Ovary (tissue), 10 donors: ENCODE measurements at places on chromosomes 7 and 10. TPM values are rescaled to one million over a fixed set of nuclear protein-coding genes. Genes with fewer than 3 reads are reported as not detected.

LANCL2 gene
- total RNA-seq: 7.5 TPM

GRCh38 chr7:98294798-98295382, 13.4 kb downstream of the BRI3 start:
- DNase-seq: no peak
- H3K4me3 ChIP-seq: no peak overlapping the region
- H3K27ac ChIP-seq: no peak overlapping the region
- H3K4me1 ChIP-seq: no peaks in the 10 kb centered on the region

GRCh38 chr10:102777711-102778453, 34.1 kb downstream of the WBP1L start:
- no peak overlapping the region for H3K27ac ChIP-seq
- peak; percentile 42 for DNase-seq
- no peaks in the 10 kb centered on the region for H3K27me3 ChIP-seq
- H3K36me3 ChIP-seq: no peaks in the 10 kb centered on the region
- peaks cover 52% of the 10 kb centered on the region for H3K4me1 ChIP-seq
- no peak overlapping the region for H3K4me3 ChIP-seq

DNA sequence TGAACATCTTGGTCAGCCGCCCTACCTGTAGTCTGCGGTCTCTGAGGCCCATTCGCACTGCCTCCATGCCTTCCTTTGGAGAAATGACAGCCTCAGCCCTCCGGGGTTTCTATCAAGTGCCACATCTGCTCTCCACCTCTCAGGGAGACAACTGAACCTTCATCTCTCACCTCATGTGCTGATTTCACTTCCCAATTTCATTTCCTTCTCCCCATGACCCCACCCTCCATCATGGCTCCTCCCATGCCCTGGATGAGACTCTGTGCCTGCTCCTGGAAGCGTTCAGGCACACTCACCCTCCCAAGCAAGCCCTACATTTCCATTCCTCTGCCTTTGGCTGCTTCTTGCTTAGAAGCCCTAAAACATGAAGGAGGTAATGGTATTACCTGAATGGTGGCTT, 7.8 kb upstream of the SCD start:
- no peaks in the 10 kb centered on the region for H3K27me3 ChIP-seq
- H3K27ac ChIP-seq: no peak overlapping the region
- no peaks in the 10 kb centered on the region for H3K36me3 ChIP-seq
- no peak overlapping the region for H3K4me3 ChIP-seq
- DNase-seq: no peak

DNA sequence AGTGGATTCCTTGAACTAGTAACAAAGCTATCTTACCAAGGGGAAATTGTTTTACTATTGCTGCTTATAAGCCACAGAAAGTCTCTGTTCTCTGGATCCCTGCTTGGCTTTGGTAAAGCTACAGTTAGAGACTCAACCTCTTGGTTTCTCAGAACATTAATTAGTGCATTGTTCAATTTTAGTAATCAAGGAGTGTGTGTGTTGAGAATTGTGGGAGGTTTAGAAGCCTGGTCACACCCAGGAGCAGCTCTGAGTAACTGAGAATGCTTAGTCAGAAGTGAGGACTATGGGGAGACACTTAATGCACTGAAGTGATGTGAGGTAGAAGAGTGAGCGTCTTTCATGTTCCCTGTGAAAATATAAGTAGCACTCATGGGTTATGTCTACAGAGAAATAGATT, 8.2 kb upstream of the ACTA2 start:
- H3K27me3 ChIP-seq: no peaks in the 10 kb centered on the region
- H3K4me1 ChIP-seq: peaks cover 4% of the 10 kb centered on the region
- H3K4me3 ChIP-seq: no peak overlapping the region
- H3K36me3 ChIP-seq: no peaks in the 10 kb centered on the region
- H3K27ac ChIP-seq: no peak overlapping the region
- no peak for DNase-seq

NEUROD6 gene
- total RNA-seq: not detected

SPAM1 gene
- not detected for total RNA-seq

DNA sequence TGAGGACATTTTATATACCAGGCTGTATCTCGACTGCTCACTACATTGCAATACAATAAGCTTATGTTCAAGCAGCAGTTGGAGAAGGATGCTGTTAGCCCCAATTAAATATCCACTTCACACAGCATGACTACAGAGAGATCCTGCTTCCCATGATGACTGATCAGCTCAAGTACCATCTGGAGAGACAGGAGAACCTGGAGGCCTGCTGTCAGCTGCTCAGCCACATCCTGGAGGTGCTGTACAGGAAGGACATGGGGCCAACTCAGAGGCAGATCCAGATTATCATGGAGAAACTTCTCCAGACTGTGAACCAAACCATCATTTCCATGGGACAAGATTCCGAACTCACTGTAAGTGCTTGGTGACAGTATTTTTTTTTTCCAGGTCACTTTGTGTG, 22.5 kb downstream of the RNF133 start:
- no peaks in the 10 kb centered on the region for H3K36me3 ChIP-seq
- H3K27me3 ChIP-seq: no peaks in the 10 kb centered on the region
- H3K27ac ChIP-seq: no peak overlapping the region
- H3K4me3 ChIP-seq: no peak overlapping the region

ADGRA1 gene
- total RNA-seq: 0.07 TPM

DNA sequence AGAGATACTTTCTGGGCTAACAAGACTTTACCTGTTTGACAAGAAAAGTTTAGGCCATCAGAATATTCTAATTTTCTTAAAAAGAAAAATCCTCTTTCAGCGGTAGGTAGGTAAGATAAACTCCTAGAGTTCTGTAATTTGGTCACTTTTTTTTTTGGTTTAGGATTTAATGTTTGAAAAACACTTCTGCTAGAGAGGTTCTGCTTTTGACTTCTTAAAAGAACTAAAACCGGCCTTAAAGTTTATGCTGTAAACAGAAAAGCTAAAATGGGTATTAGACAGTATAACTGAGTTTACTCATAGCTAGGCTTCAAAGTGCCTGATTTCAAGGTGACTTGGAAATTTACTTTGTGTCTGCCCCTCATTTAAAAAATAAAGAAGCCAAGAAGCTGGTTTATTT, 21.7 kb upstream of the KMT2E start:
- no peak for DNase-seq

FAM25G gene
- total RNA-seq: not detected

DNA sequence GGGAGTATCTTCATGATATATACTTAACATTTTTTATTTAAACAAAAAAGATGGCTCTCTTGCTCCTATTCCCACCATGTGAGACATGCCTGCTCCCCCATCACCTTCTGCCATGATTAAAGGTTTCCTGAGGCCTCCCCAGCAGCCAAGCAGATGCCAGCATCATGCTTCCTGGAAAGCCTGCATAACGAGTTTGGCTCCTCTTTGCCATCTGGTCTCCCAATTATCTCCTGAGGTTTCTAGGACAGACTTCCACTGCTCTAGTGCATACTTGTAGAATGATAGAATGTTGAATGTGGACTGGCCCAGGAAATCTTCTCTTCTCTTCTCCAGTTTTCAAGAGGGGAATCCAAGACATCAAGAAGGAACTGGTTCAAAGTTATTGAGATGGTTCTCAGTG, 45.9 kb upstream of the ELAPOR2 start:
- no peak for DNase-seq
- H3K27me3 ChIP-seq: no peaks in the 10 kb centered on the region
- H3K4me1 ChIP-seq: no peaks in the 10 kb centered on the region
- no peak overlapping the region for H3K27ac ChIP-seq
- H3K4me3 ChIP-seq: no peak overlapping the region

- no peak overlapping the region for H3K4me3 ChIP-seq
- DNase-seq: no peak
- H3K36me3 ChIP-seq: no peaks in the 10 kb centered on the region
- no peak overlapping the region for H3K27ac ChIP-seq
Observed at GRCh38 chr10:5645375-5645774, 21.0 kb downstream of the ASB13 start.

GRCh38 chr7:74429153-74429747, 24.5 kb upstream of the GTF2IRD1 start:
- no peak overlapping the region for H3K27ac ChIP-seq
- H3K4me3 ChIP-seq: no peak overlapping the region
- no peaks in the 10 kb centered on the region for H3K27me3 ChIP-seq
- no peak for DNase-seq

DNA sequence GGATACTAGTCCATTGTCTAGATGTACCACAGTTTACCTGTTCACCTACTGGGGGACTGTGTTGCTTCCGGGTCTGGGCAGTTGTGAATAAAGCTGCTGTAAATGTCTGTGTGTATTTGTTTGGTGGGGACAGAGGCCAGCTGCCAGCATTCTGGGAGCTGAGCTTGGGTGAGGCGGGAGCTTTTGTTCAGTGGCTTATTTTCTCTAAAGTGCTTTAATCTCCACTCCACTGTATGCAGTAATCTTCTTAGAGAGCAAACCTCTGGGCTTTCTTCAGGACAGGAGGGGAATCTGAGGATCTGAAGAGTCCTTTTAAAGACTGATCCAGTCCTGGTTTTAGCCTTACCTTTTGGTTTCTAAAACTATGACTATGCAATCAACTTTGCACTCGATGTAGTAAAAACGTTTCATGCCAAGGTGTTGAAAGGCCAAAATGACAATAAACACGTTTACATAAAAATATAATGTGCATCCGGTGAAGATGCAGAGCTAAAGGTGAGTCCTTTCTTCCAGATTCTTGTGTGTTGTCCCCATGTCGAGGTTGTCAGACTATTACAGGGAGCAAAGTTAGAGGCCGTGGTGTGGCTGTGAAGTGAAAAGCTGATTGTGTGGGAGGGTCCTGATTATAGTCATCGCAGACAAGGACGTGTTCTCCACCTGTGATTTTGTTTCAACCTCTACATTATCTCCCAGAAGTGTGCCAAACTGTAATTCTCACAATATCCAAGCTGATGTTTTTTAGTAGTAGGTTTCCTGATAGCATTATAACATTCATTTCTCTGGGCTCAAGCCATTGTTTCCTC, 279.8 kb downstream of the CAMK1D start:
- H3K27ac ChIP-seq: no peak overlapping the region
- no peak for DNase-seq
- H3K4me3 ChIP-seq: no peak overlapping the region

LIMK1 gene
- 38.7 TPM for total RNA-seq

CLDN12 gene
- total RNA-seq: 27.6 TPM

DNA sequence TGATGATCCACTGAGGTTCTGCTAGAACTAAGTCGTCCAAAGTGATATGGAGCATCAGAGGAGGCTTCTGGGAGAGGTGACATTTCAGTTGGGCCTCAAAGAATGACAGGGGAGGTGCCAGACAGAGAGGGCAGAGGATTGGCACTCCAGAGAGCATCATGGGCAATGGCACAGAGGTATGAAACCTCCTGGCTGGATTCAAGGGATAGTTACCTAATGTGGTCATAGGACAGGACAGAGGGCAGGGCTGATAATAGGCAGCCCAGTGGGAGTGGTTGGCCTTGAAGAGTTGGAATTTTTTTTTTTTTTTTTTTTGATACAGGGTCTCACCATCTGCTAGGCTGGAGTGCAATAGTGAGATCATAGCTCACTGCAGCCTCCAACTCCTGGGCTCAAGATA, 7.6 kb downstream of the SRRM3 start:
- H3K36me3 ChIP-seq: no peaks in the 10 kb centered on the region
- H3K27ac ChIP-seq: no peak overlapping the region
- DNase-seq: no peak
- H3K27me3 ChIP-seq: no peaks in the 10 kb centered on the region
- H3K4me3 ChIP-seq: no peak overlapping the region

GRCh38 chr7:2707481-2707880, 19.5 kb downstream of the AMZ1 start:
- no peak overlapping the region for H3K4me3 ChIP-seq
- no peak overlapping the region for H3K27ac ChIP-seq
- no peaks in the 10 kb centered on the region for H3K36me3 ChIP-seq
- DNase-seq: no peak

DNA sequence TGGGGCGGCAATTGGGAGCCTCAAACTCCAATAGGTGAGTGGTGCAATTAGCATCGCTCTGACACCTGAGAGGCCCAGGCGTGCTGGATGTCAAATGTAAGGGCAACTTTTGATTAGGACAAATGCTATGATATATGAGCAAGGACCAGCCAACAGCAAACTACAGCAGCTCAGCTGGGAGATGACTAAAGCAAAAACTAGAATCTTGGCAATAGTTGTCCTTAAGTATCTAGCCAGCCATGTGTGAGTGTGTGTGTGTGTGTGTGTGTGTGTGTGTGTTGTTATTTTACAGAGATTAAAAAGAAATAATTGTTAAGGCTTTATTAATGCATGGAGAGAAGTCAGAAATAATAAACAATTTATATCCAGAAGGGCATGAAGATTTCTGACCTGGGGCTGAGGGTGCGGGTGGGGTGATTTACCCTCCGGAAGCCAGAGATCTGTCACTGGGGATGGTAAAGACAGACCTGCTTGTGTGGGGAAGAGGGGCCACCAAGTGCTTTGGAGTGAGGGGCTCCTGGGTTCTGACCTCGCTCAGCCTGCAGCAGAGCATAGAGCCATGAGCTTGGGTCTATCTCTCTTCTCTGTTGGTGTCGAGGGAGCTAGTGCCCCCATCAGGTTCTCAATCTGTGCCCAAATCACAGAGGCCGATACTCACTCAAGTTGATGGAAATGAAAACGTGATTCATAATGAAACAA, 77.3 kb downstream of the EMX2 start:
- no peaks in the 10 kb centered on the region for H3K27me3 ChIP-seq
- DNase-seq: no peak
- H3K36me3 ChIP-seq: no peaks in the 10 kb centered on the region
- no peak overlapping the region for H3K27ac ChIP-seq

DNA sequence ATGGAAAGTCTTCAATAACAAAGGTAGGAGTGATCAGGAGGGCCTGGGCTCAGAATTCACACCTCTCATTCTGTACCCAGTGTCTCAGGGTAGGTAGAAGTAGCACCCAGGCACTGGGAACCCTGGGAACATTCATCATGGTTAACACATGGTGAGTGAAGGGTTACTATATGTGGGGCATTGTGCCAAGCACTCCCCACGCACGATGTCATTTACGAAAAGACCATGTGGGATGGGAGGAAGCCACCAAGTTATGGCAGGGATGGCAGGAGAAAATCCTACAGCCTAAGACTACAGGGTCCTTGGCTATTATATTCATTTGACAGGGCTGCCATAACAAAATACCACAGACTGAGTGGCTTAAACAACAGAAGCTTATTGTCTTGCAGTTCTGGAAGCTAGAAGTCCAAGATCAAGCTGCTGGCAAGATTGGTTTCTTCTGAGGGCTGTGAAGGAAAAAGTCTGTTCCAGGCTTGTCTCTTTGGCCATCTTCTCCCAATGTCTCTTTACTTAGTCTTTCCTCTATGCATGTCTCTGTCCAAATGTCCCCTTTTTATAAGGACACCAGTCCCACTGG, 27.7 kb upstream of the DDIT4 start:
- no peaks in the 10 kb centered on the region for H3K36me3 ChIP-seq
- peak overlapping the region; percentile 12 for H3K27ac ChIP-seq
- H3K27me3 ChIP-seq: no peaks in the 10 kb centered on the region
- peaks cover 47% of the 10 kb centered on the region for H3K4me1 ChIP-seq
- H3K4me3 ChIP-seq: no peak overlapping the region
- DNase-seq: no peak

PTPRN2 gene
- total RNA-seq: 11.1 TPM

DNA sequence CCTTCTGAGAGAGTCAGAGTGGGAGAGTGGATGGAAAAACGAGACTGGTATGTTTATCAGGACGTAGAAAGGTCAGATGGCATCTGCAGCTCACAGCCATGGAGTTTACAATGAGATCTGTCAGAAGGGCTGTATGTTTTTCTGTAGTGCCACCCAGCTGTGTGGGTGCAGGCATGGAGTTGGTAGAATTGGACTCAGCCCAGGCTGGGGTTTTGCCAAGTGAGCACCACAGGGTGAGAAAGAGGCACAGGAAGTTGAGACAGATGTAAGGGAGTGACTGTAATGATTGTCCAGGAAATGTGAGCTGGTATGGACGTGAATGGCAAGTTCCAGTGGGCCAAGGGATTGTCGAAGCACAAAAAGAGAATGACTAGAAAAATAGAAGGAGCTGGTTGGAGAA, 9.1 kb upstream of the ZYX start:
- no peaks in the 10 kb centered on the region for H3K36me3 ChIP-seq
- no peak overlapping the region for H3K27ac ChIP-seq
- no peaks in the 10 kb centered on the region for H3K27me3 ChIP-seq
- H3K4me3 ChIP-seq: no peak overlapping the region
- DNase-seq: no peak
